ENCODE measurements at places on chromosomes 3 and 15. TPM values are rescaled to one million over a fixed set of nuclear protein-coding genes. Genes with fewer than 3 reads are reported as not detected.

ZBTB38 gene
- 66.4 TPM for total RNA-seq

MESP2 gene
- total RNA-seq = not detected

BMF gene
- 7.3 TPM for total RNA-seq

TGM4 gene
- total RNA-seq = not detected

EXOSC7 gene
- 55.7 TPM for total RNA-seq

DCP1A gene
- total RNA-seq = 32.0 TPM

ALDH1A3 gene
- not detected for total RNA-seq

THAP10 gene
- 0.51 TPM for total RNA-seq

SEC22A gene
- 21.5 TPM for total RNA-seq

TTLL13 gene
- total RNA-seq = 0.73 TPM

SELENOK gene
- total RNA-seq = 55.3 TPM

POLQ gene
- total RNA-seq = 23.9 TPM

FAM81A gene
- total RNA-seq = not detected

KCNMB2 gene
- total RNA-seq = not detected

DPPA2 gene
- not detected for total RNA-seq

CLSTN2 gene
- not detected for total RNA-seq

TRAT1 gene
- 19.9 TPM for total RNA-seq

ZNF620 gene
- 2.9 TPM for total RNA-seq

INTS14 gene
- total RNA-seq = 42.5 TPM

ATP13A5 gene
- total RNA-seq = not detected

B2M gene
- total RNA-seq = 6,314 TPM

REC114 gene
- not detected for total RNA-seq

ZBBX gene
- not detected for total RNA-seq

DUOXA2 gene
- total RNA-seq = not detected

GOLGA8G gene
- not detected for total RNA-seq

ARNT2 gene
- total RNA-seq = 0.10 TPM

EPHA6 gene
- not detected for total RNA-seq

B4GALT4 gene
- total RNA-seq = 13.5 TPM

MCF2L2 gene
- 4.7 TPM for total RNA-seq

MOBP gene
- total RNA-seq = not detected

SLC12A1 gene
- total RNA-seq = not detected

APBA2 gene
- total RNA-seq = 8.9 TPM

GP5 gene
- 0.24 TPM for total RNA-seq

ADAMTS7 gene
- 0.10 TPM for total RNA-seq

ERICH6 gene
- not detected for total RNA-seq

CLDN16 gene
- total RNA-seq = not detected

DAZL gene
- not detected for total RNA-seq
